ENCODE measurements at places on chromosomes 3 and 15.
A peak's percentile ranks its signal among the peaks of the same experiment; 100 is the strongest.

GRCh38 chr15:87099916-87100315 is 1020.2 kb downstream of the AGBL1 start:
- no peak for DNase-seq

DNA sequence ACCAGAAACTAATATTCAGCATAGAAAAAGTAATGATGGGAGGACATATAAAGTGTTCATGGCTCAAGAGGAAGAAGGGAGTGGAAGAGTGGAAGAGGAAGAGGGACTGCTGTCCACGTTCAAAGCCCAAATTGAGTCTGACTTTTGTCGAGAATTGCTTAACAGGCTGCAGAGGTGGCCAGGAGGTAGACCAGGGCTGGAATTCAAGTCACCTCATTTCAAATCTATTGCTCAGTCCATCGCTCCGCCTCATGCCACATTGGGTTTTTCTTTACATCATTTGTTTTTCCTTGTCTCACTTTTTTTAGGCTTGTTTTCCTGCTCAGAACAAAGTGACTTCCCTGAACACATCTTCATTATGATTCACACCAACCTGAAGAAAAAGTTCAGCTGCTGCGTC is 97.0 kb downstream of the RPL39L start:
- no peak for DNase-seq

- no peak for DNase-seq
Observed at GRCh38 chr15:41028853-41029252, 75.6 kb downstream of the CHAC1 start.

DNA sequence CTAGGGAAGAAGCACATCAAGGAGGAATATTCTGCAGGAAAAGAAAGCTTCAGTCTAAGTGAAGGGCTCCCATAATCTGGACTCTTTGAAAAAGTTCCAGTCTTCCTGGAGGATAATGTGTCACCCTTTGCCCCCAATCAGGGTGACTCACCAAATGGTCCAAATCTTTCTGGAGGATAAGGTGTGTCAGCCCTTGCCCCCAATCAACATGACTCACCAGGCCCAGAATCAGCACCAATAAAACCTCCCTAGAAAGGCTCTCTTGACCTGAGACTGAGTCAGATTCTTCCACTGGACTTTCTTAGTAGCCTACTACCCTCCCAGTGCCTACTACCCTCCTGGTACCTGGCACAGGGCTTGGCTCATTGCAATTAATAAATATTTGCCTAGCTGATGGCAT is 9.5 kb upstream of the ARL14 start:
- DNase-seq, result no peak

DNA sequence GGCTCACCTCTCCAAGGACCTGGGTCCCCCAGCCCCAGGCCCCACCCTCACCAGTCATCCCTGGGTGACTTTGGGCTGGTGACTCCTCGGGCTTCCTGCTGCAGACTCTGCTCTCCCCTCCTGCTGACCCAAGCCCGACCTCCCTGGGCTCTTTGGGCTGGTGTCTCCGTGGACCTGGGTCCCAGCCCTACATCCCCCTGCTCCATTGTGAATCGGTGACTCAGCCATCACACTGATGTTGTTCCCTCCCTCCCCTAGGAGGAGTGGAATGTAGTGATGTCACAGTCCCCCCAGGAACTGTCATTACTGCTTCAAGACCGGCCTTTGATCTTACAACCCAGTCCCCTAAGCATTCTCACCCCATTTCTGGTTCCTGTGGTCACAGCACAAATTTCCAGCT is 83.7 kb downstream of the ADAMTS7 start:
- DNase-seq, result no peak

- no peak for DNase-seq
Observed at GRCh38 chr15:75062706-75063105, 39.3 kb downstream of the PPCDC start.

GRCh38 chr3:69384326-69384725 is 1.6 kb downstream of the FRMD4B start:
- DNase-seq, result no peak

DNA sequence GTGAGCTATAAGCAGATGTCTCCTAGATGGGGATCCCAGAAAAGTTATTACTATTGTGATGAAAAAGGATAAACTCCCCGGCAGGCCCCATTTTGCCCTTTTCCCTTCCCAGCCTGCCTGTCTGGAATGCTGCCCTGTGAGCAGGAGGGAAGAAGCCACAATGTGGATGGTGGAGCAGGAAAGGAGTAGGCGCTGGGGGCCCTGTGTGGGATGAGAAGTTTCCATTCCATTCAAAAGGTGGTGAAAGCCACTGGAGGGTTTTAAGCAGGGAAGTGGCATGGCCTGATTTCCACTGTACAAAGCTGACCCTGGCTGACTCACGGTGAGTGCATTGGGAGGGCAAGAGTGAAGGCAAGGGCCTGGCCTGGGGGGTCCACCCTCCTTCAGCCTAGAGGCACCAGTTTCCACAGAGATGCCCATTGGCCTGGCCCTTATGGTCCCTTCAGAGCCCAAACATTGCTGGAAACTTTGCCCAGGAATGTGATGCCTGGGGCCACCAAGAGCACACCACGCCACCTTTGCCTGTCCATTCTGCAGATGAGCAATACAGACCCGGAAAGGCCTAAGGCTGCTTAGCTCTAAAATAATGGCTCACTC is 206.9 kb downstream of the RPLP1 start:
- DNase-seq, result no peak

DNA sequence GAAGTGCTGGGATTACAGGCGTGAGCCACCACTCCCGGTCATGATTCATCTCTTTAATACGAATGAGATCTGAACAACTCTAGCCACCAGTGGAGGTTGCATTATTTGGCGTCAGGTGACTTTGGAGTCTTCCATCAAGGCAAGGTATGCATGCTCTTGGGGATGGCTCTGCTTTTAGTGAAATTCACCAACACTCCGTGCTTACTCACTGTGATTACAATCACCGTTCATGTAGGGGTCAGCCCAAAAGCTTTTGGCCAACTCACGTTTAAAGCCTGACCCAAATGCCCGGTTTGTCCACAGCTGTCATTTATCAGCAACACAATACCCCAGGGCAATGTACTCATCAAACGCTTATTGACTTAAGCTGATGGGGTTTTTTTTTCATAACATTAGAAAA is 155.4 kb downstream of the PDZRN3 start:
- DNase-seq, result no peak

DNA sequence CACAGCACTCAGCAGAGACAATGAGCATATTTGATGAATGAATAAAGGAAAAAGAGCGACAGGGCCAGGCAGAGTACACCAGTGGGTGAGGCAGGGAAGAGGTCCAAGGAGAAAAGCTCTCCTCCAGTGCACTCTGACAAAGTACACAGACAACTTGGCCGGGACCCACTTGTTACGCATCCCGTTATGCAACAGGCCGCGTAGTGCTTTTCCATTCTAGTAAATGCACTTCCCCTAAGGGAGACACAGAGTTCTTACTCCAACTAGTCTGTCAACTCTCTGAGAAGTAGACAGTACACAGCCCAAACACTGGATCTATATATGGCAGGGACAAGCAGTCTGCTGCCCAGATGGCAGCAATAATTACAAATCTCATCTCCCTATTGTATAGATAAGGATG is 18.5 kb downstream of the LARP6 start:
- DNase-seq, result no peak

- no peak for DNase-seq
Observed at GRCh38 chr15:44591326-44591725, 54.4 kb downstream of the EIF3J start.

DNA sequence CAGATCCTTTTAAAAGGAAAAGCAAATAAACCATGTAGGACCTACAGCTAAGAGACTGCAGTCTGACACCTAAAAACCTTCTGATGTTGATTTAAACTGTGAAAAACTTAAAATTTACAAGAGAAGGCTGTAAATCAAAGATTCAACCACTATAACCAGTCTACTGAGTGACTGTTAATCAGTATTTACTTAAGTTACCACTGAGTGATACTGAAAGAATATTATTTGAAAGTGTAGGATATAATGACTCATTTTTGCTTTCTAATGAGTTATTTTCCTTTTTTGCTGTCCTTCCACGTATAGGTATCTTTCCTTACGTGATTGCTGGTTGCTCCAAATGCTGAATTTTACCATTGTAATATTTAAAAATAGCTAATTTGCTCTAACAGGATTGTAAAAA is 44.6 kb downstream of the RFX7 start:
- DNase-seq, result no peak

DNA sequence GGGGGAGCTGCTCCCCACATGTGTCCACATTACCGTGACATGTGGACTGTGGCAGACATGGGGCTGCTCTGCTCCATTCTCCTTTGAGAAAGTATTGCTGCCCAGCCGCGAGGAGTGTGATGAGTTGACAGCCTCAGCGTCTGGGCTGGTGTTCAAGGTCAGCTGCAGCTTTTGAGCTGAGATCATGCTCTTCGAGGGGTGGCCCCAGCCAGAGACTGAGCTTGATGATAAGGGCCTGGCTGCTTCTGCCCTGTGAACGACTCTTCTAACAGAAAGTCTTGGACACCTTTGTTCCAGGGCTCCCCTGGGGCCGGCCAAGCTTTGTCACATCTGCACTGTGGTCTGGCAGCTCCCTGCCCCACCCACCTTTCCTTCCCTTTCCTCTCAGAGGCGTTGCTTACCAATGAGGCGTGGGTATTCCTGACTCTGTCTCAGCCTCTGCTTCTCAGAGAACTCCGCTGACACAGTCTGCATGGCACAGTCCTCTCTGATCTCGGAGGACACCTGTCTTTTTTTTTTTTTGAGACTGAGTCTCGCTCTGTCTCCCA is 86.6 kb downstream of the CHRD start:
- no peak for DNase-seq

- DNase-seq, result no peak
Observed at GRCh38 chr3:122299215-122299614, 25.8 kb upstream of the CSTA start.

- DNase-seq, result no peak
Observed at GRCh38 chr15:78509726-78510312, 2.4 kb downstream of the HYKK start.

DNA sequence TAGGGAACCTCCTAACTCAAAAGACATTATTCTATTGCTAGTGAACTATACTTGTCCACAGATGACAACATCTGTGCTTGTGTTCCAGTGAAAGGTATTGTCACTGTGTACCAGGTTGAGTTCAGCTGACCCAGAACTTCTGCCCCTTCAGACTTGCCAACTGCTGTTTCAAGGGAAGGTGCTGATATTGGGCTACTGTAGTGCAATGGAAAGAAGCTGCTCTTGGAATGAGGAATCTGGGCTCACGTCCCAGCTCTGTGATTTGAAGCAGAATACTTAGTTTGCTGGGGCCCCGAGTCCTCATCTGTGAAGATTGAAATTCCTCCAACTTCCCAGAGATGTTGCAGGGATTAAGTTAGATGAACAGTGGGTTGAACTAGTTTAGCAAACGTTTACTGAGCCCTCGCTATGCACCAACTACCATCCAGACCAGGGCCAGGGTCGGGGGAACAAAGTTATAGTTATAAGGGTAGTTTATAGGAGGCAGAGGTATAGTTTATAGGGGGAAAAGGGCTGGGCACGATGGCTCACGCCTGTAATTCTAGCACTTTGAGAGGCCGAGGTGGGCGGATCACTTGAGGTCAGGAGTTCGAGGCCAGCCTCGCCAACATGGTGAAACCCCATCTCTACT is 15.9 kb upstream of the UMPS start:
- DNase-seq, result no peak

DNA sequence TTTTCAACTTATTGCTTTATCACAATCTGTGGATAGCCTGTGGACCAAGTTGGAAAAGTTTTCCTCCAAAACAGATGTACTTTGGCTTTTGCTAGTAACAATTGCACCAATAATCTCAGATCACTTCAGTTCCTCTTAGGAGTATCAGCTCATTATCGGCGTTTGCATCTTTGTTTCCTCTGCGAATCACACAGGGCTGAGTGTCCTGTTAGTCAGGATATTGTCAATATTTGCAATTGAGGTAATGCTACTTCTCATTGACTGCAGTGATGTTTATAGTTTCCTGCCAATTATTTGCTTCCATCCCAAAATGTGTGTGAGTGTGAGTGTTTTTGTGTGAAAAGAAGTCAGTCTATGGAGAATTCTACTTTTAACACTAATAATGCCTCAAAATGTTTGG is 545.0 kb downstream of the SI start:
- no peak for DNase-seq

DNA sequence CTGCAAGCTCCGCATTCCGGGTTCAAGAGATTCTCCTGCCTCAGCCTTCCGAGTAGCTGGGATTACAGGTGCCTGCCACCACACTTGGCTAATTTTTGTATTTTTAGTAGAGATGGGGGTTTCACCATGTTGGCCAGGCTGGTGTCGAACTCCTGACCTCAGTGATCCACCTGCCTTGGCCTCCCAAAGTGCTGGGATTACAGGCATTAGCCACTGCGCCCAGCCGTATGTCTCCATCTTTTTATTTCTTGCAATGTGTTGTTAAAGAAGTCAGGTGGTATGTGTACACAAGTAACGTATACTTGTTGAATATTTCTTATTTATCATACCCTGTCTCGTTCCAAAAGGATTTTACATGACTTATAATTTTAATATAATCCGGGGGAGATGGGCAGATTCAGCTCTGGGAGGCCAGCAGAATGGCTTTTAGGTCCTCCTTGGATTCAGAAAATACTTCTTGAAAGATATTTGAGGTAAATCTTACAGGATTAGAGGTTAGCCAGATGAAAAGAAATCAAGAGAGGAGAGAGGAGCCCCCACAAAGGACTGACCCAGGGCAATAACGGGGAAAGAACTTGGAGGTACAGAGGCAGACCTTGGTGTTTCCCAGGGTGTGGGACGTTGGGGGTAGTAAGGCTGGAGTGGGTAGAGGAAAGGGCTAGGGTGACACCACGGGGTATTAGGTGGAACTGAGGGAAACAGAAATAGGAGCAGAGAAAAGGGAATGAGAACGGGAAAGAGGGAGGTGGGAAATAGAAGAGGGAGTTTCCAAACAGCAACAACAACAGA is 27.2 kb upstream of the MUC20 start:
- no peak for DNase-seq

GRCh38 chr3:128345196-128345595 is 121.5 kb downstream of the DNAJB8 start:
- no peak for DNase-seq

DNA sequence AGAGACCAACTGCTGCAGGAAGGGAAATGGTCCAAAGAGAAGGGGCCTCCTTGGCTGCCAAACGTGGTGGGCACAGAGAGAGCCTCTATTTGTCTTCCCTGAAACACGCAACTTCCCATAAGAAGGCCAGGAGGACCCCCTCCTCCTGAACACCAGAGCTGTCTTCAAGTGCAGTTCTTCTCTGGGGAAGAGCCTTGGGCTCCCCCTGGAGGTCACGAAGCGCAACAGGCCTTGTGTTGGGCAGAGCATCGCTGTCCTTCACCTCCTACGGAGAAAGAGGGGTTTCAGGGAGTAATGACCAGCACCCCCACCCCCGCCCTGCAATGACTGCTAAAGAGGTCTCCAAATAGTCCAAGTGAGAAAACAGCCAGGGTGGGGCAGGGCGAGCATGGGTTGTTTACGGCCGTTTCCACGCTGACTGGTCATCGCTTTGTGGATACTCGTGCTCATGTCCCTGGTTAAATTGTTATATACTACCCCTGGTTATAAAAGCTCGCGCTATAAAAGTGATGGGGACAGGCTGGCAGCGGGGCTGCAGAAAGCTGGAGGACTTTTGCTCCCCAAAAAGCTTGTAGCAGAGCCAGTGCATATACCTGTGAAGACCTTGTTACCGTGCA is 397.5 kb upstream of the ATP10A start:
- peak; percentile 14 for DNase-seq

- DNase-seq, result no peak
Observed at GRCh38 chr15:65192016-65192415, 6.9 kb upstream of the CLPX start.

Data from T-cell (primary cell).